ENCODE measurements at places on chromosomes 6 and 20.

DNA sequence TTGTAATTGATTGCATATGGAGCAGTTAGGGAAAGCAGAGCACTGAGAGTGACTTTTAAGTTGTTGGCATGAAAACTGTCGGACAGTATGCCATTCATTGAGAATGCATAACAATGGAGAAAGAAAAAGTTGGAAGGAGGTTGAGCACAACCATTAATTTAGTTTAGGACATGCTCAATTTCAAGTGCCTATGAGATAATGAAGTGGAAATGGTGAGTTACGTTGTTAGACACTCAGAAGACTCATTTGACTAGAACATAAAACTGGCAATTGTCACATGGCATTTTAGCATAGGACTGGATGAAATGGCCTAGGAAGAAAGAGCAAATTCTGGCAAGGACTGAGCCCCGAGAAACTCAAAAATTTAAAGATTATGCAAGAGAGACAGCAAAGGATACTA lies 22.0 kb downstream of the ZNF318 start:
- DNase-seq: no peak

GRCh38 chr6:112931832-112932231 lies 584.7 kb downstream of the RFPL4B start:
- DNase-seq: no peak

GRCh38 chr20:51914758-51915157 lies 112.4 kb upstream of the SALL4 start:
- DNase-seq: no peak

- DNase-seq: no peak
Observed at GRCh38 chr6:129186988-129187387, 304.1 kb downstream of the LAMA2 start.

- DNase-seq: no peak
Observed at GRCh38 chr6:106502559-106502958, 126.7 kb downstream of the RTN4IP1 start.

DNA sequence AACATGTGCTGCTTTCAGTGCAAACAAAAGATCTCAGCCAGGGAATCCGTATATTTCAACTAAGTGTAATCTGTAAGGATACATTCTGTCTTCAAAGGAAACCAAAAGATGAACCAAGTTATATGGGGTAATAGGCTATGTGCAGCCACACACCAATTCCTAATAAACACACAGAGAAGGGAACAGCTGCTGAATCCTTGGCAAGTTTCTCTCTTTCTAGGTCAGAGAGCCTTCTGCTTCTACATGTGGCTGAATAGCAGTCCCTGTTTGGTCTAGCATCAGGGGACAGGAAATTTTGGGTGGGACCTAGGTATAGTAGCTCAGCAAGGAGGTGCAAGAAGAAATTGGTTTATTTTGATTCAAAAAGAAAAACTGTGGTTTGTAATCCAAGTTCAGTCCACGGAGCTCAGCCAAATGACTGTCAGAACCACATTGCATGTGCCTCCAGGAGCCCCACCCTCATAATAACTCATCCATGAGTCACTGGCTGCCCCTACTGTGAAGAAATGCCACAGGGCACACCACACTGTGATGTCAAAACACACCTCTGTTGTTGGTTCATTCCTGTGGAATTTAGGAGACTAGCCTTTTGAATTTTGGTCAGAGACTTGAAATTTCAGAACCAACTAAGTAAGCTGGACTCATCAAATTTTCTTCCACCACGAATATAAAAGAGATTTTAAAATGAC lies 21.1 kb downstream of the SPTLC3 start:
- DNase-seq: peak; percentile 20

DNA sequence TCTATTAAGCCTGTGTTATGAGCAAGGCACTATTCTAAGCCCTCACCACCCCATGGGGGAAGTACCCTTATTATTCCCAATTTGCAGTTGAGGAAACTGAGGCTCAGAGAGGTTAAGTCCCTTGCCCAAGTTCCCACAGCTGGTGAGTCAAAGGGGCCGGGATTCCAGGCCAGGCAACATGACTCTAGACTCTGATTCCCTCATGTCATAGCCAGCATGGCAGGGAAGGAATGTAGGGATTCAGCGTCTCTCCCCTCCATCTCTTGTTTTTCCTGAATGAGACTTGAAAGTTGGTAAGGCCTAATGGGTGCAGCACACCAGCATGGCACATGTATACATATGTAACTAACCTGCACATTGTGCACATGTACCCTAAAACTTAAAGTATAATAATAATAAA lies 6.7 kb downstream of the C6orf132 start:
- no peak for DNase-seq

- DNase-seq: no peak
Observed at GRCh38 chr6:70312165-70312745, 9.4 kb upstream of the COL9A1 start.

DNA sequence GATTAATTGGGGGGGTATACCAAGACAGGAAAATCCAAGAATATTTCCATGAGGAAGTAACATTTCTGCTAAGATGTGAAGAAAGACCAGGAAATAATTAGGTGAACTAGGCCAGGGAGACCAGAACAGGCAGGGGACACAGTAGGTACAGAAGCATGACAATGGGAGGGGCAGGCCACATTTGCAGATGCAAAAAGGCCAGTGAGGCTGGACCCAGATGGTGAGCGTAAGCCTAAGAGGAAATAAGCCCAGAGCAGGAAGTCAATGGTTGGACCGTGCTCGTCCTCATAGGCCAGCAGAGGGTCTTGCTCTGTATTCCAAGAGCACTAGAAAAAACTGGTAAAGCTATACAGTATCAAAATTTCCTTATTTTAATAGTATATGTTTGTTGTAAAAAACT lies 9.4 kb downstream of the CEP162 start:
- no peak for DNase-seq

DNA sequence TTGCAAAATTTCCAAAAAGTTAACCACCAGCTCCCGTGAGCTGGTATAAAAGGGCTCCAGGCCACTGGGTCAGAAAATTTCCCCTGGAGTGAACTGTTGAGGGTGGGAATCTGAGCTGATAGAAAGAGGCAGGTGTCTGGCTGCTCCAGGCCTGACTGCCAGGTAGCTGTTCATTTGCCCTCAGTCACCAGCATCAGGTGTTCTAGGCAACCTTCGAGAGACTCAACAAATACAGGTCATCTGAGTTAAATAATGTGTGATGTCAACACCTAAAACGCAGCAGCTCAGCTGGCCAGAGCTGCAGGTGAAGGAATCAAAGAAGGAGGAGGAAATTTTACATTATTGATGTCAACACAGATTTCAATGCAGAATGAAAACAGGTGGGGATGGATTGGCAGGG lies 46.7 kb downstream of the KCNK5 start:
- DNase-seq: no peak

DNA sequence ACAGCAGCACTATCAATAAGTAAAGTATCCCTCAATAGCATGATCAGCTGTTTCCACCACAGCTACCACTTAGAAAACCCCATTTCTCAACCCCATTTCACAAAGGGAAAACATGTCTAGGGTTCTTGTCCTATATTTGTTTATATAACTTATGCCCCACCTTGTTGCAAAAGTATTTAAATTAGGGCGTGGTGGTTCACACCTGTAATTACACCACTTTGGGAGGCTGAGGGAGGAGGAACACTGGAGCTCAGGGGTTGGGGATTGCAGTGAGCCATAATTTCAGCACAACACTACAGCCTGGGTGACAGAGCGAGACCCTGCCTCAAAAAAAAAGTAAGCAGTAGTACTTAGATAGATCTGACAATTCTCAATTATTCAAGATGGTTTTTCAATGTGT lies 3.7 kb downstream of the MRPL14 start:
- DNase-seq: no peak

Measured in stimulated activated CD4-positive, alpha-beta T cell treated with anti-CD3 and anti-CD28 coated beads, Interleukin-1b, Interleukin-23, amount 100 ng/mL, for 48 hours (primary cell).